ENCODE measurements at places on chromosomes 12 and 14. TPM values are rescaled to one million over a fixed set of nuclear protein-coding genes. Genes with fewer than 3 reads are reported as not detected.

- DNase-seq = no peak
Observed at GRCh38 chr12:27521981-27522380, 2.0 kb upstream of the PPFIBP1 start.

DNA sequence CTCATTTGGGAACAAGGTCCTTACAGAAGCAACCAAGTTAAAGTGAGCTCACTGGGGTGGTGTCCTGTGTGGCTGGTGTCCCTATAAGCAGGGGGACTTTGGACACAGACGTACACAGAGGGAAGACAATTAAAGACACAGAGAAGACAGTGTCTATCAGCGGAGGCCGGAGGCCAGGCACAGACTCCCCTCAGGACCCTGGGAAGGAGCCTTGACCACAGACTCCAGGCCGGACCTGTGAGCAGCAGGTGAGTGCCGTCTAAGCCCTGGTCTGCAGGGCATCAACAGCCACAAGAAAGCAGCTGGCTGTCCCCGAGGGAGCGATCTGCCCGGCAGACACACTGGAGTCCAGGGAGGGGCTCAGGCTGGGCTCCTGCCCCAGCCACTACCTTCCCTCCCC, 219.1 kb upstream of the C14orf180 start:
- no peak for DNase-seq

Gene INSM2
- total RNA-seq = not detected

GRCh38 chr12:68481181-68481941, 129.3 kb upstream of the RAP1B start:
- DNase-seq = no peak

GRCh38 chr12:123576611-123577010, 7.7 kb upstream of the TMED2 start:
- DNase-seq = no peak

Gene VRTN
- not detected for total RNA-seq

DNA sequence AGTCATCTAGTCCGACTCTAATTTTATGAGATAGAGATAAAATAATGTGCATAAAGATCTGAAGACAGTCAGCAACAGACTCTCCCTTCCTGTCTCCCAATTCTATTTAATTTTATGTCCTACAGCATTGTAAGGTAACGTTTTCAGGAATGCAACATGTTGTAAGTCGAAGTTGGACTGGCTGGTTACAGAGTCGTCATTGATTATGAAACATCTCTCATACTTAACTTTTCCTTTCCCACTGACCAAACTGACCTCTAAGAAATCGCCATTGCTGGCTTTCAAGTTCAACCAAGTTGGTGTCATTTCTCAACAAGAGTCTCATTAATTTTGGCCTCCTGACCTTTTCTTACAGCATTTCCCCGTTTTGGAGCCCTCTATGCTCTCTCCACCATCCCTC, 4.9 kb upstream of the RIC8B start:
- no peak for DNase-seq

Data from right atrium auricular region (tissue), 2 donors.